K562 (cell line): ENCODE measurements at places on chromosomes 4 and X. TPM values are rescaled to one million over a fixed set of nuclear protein-coding genes. Genes with fewer than 3 reads are reported as not detected.

SOWAHD gene
- not detected in 2 replicates for total RNA-seq

FAM120C gene
- total RNA-seq = 6.1 and 6.7 TPM in 2 replicates

FAM47C gene
- total RNA-seq = not detected in 2 replicates

YY2 gene
- total RNA-seq = 2.2 TPM in 2 replicates

DCAF4L1 gene
- total RNA-seq = 0.25 and 0.27 TPM in 2 replicates

NPNT gene
- 0.20 and 0.22 TPM in 2 replicates for total RNA-seq

CACNA1F gene
- 0.04 TPM in 2 replicates for total RNA-seq

TIGD4 gene
- total RNA-seq = 0.11 and 0.25 TPM in 2 replicates

PAGE2 gene
- total RNA-seq = 0.78 TPM in 1 of 2 replicates, not detected in the other

DNAAF6 gene
- not detected in 2 replicates for total RNA-seq

CENPVL2 gene
- not detected in 2 replicates for total RNA-seq

FHDC1 gene
- 0.16 and 0.18 TPM in 2 replicates for total RNA-seq

VSIG4 gene
- 0.47 and 0.49 TPM in 2 replicates for total RNA-seq

TEX13B gene
- 0.20 TPM in 1 of 2 replicates, not detected in the other for total RNA-seq

SORCS2 gene
- total RNA-seq = 0.04 TPM in 1 of 2 replicates, not detected in the other

ZNF711 gene
- 4.0 and 4.2 TPM in 2 replicates for total RNA-seq

ERCC6L gene
- total RNA-seq = 11.4 and 11.7 TPM in 2 replicates

HS6ST2 gene
- total RNA-seq = not detected in 2 replicates

EPHA5 gene
- not detected in 2 replicates for total RNA-seq

AMBN gene
- total RNA-seq = not detected in 2 replicates

HEPH gene
- total RNA-seq = 51.8 and 55.8 TPM in 2 replicates

PABPC1L2B gene
- not detected in 2 replicates for total RNA-seq

EVC2 gene
- total RNA-seq = 0.47 and 0.55 TPM in 2 replicates

SLC9B1 gene
- total RNA-seq = 0.42 and 0.78 TPM in 2 replicates

KLHL2 gene
- total RNA-seq = 4.9 and 5.5 TPM in 2 replicates

SPP1 gene
- 0.64 and 0.81 TPM in 2 replicates for total RNA-seq

FGF5 gene
- total RNA-seq = 2.0 and 2.7 TPM in 2 replicates

SAGE1 gene
- total RNA-seq = 22.8 and 22.9 TPM in 2 replicates

DKK2 gene
- total RNA-seq = not detected in 2 replicates

EDNRA gene
- total RNA-seq = 0.04 TPM in 1 of 2 replicates, not detected in the other

ACE2 gene
- not detected in 2 replicates for total RNA-seq
